Tibial nerve (tissue), 4 donors: ENCODE measurements at places on chromosomes 6 and 20.

- no peaks in the 10 kb centered on the region for H3K27me3 ChIP-seq
- H3K27ac ChIP-seq: peak overlapping the region; percentile 90
- no peaks in the 10 kb centered on the region for H3K36me3 ChIP-seq
- no peaks in the 10 kb centered on the region for H3K4me1 ChIP-seq
Measured at GRCh38 chr6:44222486-44223318, 693 bp upstream of the SLC29A1 start.

- H3K27me3 ChIP-seq: no peaks in the 10 kb centered on the region
- no peak overlapping the region for H3K4me3 ChIP-seq
- no peak for DNase-seq
Measured at GRCh38 chr20:3164043-3164762, 4.5 kb upstream of the FASTKD5 start.

DNA sequence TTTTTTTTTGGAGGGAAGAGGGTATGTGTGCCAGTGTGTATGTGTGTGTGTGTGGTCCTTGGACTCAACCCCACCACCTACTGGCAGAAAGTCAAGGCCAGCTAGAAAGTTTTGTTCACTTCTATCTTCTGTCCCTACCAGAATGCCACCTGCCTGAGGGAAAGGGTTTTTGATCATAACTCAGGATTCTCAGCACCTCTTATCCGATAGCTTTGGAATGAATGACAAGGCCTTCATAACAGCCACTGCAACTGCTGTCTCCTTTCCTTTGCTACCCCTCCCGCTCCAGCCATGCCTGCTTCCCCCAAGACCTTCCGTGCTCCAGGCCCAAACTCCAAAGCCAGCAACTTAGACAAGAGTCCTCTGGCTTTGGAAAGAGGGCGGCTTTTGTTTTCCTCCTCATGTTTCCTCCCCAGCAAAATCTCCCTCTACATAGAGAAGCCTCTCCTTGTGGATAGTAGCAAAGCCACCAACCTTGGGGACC is 18.7 kb downstream of the BTN3A1 start:
- no peak for DNase-seq
- peak overlapping the region; percentile 89 for H3K27ac ChIP-seq
- peak overlapping the region; percentile 78 for H3K4me3 ChIP-seq
- no peaks in the 10 kb centered on the region for H3K27me3 ChIP-seq
- H3K4me1 ChIP-seq: peaks cover 46% of the 10 kb centered on the region
- H3K36me3 ChIP-seq: peaks cover 1% of the 10 kb centered on the region

- no peaks in the 10 kb centered on the region for H3K36me3 ChIP-seq
- no peak for DNase-seq
- H3K4me3 ChIP-seq: no peak overlapping the region
- no peaks in the 10 kb centered on the region for H3K27me3 ChIP-seq
- no peak overlapping the region for H3K27ac ChIP-seq
Measured at GRCh38 chr6:144767051-144767450, 481.9 kb downstream of the UTRN start.

- no peak for DNase-seq
- no peaks in the 10 kb centered on the region for H3K4me1 ChIP-seq
- no peak overlapping the region for H3K27ac ChIP-seq
- H3K4me3 ChIP-seq: no peak overlapping the region
- H3K36me3 ChIP-seq: no peaks in the 10 kb centered on the region
Measured at GRCh38 chr20:15395457-15395856, 1058.0 kb upstream of the FLRT3 start.

DNA sequence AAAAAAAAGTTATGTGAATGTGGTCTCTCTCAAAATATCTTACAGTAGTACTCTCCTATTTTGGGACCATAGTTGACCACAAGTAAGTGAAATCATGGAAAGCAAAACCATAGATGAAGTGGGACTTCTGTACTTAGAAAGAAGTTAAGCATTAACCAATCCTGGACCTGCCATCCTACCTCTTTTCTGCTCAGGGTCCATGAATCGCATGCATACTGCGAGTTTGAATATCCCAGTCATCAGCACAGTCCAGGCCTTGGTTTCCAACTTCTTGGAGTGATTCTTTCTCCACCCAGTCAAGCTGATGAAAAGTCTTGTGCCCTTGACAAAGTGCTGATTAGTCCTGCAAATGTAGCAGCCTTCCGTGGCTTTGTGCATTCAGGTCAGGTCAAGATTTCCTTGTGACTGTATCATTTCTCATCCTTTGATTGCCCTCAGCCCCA is 46.0 kb downstream of the RNF217 start:
- no peak for DNase-seq
- H3K4me1 ChIP-seq: no peaks in the 10 kb centered on the region

DNA sequence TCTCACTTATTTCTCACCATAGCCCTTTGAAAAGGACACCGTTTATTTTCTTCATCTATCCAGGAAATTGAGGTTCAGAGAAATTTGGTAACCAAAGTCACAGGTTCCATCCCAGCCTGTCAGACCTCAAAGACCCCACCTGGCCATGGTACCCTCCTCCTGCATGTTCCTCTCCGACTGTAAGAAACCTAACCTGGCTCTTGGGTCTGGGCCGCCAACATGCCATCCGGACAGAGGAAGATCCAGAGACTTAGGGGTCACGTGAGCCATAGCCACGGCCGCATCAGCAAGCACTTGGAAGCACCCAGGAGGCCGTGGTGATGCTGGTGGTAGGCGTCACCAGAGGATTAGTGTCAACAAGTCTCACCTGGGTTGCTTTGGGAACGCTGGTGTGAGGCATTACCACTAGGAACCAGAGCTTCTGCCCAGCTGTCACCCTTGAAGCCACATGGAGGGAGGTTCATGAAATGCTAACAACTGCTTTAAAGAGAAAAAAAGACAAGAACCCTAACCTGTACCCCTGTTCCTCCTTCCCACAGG is 177.1 kb downstream of the EYA2 start:
- H3K36me3 ChIP-seq: peaks cover 70% of the 10 kb centered on the region
- no peaks in the 10 kb centered on the region for H3K27me3 ChIP-seq
- no peak for DNase-seq
- H3K4me3 ChIP-seq: no peak overlapping the region
- H3K27ac ChIP-seq: no peak overlapping the region

- H3K4me3 ChIP-seq: no peak overlapping the region
- no peaks in the 10 kb centered on the region for H3K36me3 ChIP-seq
- H3K4me1 ChIP-seq: peaks cover 31% of the 10 kb centered on the region
- no peaks in the 10 kb centered on the region for H3K27me3 ChIP-seq
- H3K27ac ChIP-seq: no peak overlapping the region
Measured at GRCh38 chr20:3382836-3383235, 24.6 kb downstream of the DNAAF9 start.

DNA sequence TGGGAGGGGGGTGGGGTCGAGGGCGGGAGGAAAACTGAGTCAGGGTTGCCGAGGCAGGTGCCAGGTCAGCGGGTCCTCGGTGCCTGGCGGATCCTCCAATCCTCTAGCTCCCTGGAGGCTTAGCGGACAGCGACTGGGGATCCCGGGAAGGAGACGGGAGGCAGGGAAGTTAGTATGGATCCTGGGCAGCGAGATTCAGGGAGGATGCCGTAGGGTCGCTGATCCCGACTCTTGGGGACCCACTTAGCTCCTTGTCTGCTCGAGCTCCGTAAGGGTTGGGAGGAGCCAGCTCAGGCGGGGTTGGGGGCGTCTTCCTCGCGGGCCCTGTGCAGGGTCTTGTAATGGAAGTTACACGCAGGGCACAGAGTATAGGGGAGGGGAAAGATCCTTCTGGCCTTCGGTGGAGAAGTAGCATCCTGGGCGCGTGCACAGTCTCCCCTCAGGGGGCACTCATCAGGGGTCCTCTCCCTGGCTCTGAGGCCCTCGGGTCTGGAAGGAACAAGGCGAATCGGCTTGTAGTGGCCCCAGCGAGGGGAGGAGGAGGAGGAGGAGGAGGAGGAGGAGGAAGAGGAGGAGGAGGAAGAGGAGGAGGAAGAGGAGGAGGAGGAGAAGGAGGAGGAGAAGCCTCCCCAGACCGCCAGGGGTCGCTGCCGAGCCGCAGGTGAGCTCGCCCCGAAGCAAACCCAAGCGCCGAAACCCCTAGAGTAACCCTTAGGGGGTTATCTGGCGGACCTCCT is 6.4 kb upstream of the SLC12A5 start:
- H3K27ac ChIP-seq: no peak overlapping the region
- no peak overlapping the region for H3K4me3 ChIP-seq
- peaks cover 3% of the 10 kb centered on the region for H3K27me3 ChIP-seq
- no peak for DNase-seq

- H3K4me3 ChIP-seq: no peak overlapping the region
- no peak overlapping the region for H3K27ac ChIP-seq
- no peaks in the 10 kb centered on the region for H3K27me3 ChIP-seq
- H3K4me1 ChIP-seq: no peaks in the 10 kb centered on the region
- no peak for DNase-seq
- H3K36me3 ChIP-seq: no peaks in the 10 kb centered on the region
Measured at GRCh38 chr20:61044499-61044898, 207.6 kb upstream of the CDH4 start.

DNA sequence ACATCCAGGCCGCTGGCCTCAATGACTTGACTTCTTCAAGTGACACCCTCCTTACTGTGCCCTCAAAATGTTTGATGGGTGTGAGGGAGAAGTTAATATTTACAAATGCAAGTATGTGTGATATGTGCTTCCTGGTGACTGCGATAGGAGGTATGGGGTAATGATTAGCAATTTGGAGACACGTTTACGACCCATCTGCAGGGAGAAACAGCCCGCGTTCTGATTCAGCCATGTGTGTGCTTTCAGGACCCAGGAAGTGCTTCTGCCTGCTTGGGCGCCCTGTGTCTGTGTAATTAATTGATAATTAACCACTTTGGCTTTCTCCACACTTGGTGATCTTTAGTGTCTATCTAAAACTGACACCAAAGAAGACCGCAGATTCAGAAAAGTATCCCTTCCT is 25.0 kb downstream of the SIRPA start:
- no peak overlapping the region for H3K4me3 ChIP-seq
- DNase-seq: no peak
- H3K36me3 ChIP-seq: peaks cover 75% of the 10 kb centered on the region
- no peaks in the 10 kb centered on the region for H3K4me1 ChIP-seq
- no peak overlapping the region for H3K27ac ChIP-seq

DNA sequence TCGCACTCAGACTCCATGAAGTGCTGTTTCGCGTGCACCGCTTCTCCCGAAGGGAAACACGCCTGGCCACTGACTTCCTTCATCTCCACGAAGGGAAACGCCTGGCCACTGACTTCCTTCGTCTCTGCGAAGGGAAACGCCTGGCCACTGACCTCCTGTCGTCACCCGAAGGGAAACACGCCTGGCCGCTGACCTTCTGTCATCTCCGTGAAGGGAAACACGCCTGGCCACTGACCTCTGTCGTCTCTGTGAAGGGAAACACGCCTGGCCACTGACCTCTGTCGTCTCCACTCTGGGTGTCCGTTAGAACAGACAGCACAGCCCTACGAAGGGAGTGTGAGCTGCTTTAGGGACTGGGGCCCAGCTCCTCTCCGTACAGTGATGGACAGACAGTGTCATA is 17.1 kb upstream of the ADRM1 start:
- no peak overlapping the region for H3K27ac ChIP-seq
- no peak for DNase-seq
- no peaks in the 10 kb centered on the region for H3K4me1 ChIP-seq
- H3K27me3 ChIP-seq: no peaks in the 10 kb centered on the region
- no peaks in the 10 kb centered on the region for H3K36me3 ChIP-seq

- H3K36me3 ChIP-seq: no peaks in the 10 kb centered on the region
- DNase-seq: no peak
- H3K4me1 ChIP-seq: peaks cover 8% of the 10 kb centered on the region
- H3K27me3 ChIP-seq: no peaks in the 10 kb centered on the region
Measured at GRCh38 chr6:169189686-169190085, 64.0 kb downstream of the THBS2 start.

DNA sequence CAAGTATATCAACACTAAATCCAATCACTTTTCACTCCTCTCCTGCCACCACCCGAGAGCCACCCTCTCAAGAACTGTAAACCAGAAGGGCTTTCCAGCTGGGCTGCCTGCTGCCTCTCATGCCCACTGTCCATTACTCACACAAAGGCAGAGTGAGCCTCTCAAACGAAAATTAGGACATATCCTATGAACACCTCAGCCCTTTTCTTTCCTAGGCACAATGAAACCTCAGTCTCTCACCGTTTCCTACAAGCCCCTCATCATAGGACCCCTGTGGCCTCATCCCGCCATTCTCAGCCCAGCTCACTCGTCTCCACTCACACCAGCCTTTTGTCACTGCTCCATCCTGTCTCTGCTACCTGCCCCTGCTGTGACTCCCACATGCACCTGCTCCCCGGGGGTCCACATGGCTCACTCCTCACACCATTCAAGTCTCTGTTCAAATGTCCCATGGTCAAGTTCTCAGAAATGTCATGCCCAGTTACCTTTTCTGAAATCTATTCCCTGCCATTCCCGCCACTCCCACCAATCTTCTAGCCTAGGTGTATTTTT is 7.4 kb downstream of the HLA-F start:
- no peaks in the 10 kb centered on the region for H3K27me3 ChIP-seq
- no peak overlapping the region for H3K4me3 ChIP-seq
- no peak overlapping the region for H3K27ac ChIP-seq
- no peak for DNase-seq

- no peak overlapping the region for H3K27ac ChIP-seq
- no peaks in the 10 kb centered on the region for H3K4me1 ChIP-seq
- no peak for DNase-seq
- no peaks in the 10 kb centered on the region for H3K36me3 ChIP-seq
- no peaks in the 10 kb centered on the region for H3K27me3 ChIP-seq
Measured at GRCh38 chr6:77715588-77715987, 62.7 kb downstream of the MEI4 start.

GRCh38 chr6:134750669-134751068 is 199.2 kb downstream of the ALDH8A1 start:
- H3K36me3 ChIP-seq: no peaks in the 10 kb centered on the region
- no peaks in the 10 kb centered on the region for H3K4me1 ChIP-seq
- no peak overlapping the region for H3K27ac ChIP-seq
- DNase-seq: no peak
- no peak overlapping the region for H3K4me3 ChIP-seq

DNA sequence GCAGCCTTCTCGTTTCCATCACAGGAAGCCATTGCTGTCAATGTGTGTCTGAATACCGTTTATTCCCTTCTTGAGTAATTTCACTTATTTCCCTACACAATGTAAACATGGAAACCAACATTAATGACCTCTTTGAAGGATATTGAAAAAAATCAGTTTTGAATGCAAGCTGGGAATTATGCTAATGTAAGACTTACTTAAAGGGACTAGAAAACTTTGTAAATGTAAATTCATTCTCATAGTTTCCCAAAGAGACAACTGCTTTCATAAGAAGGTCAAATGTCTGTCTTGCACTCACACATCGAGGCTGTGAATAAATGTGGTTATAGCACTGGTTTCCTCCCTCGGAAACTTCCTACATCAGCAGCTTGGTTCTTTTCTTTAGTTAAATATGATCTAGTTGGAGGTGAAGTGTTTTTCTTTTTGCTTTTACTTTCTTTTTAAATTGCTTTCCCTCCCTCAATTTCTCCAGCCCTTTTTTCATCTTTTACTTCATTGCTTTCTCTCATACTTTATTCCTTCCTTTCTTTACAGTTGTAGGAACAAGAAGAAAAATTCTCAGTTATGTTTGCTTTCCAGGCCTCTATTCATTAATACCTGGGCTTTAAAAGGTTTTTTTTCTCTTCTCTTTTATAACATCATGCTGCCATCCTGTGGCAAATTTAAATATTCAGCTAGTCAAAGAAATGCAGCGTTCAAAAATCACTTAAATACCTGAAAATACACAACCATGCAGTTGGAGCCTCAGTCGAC is 108.3 kb downstream of the TNFAIP3 start:
- H3K4me3 ChIP-seq: no peak overlapping the region
- no peaks in the 10 kb centered on the region for H3K36me3 ChIP-seq
- H3K4me1 ChIP-seq: peaks cover 19% of the 10 kb centered on the region
- no peaks in the 10 kb centered on the region for H3K27me3 ChIP-seq

GRCh38 chr6:113824411-113824810 is 32.7 kb upstream of the MARCKS start:
- no peak overlapping the region for H3K4me3 ChIP-seq
- no peak for DNase-seq

- no peak for DNase-seq
- H3K27ac ChIP-seq: peak overlapping the region; percentile 32
- no peaks in the 10 kb centered on the region for H3K27me3 ChIP-seq
- H3K4me3 ChIP-seq: no peak overlapping the region
- no peaks in the 10 kb centered on the region for H3K36me3 ChIP-seq
Measured at GRCh38 chr20:31691646-31692275, 30.9 kb downstream of the BCL2L1 start.
